ENCODE measurements at places on chromosomes 2 and 18. TPM values are rescaled to one million over a fixed set of nuclear protein-coding genes. Genes with fewer than 3 reads are reported as not detected.

PPP1R1C gene
- polyA plus RNA-seq: 3.0 TPM

VSNL1 gene
- polyA plus RNA-seq: 5.1 TPM

IL18RAP gene
- polyA plus RNA-seq: 0.96 TPM

DNA sequence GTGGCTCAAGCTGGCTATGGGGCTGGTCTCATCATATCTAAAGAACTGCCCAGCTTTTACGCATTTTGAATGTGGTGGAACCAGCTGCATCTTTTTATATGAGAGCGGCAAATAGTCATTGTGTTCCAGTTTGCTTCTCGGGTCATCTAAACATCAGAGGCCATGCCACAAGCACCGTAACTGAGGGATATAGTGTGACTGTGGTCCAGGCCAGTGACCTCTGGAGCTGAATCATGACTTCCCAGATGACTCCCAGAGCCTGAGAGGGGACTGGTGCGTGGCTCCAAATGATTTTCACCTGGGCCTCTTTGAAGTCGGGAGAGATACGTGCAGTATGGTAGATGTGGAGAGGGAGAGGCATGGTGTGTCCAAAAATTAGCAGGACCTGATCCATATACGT, 271.0 kb downstream of the NEDD4L start:
- no peak for DNase-seq

- no peak for DNase-seq
These were observed 69.2 kb downstream of the TNS1 start for GRCh38 chr2:217933617-217933993.

GRCh38 chr2:111995148-111995547, 59.9 kb upstream of the TMEM87B start:
- DNase-seq: no peak

DNA sequence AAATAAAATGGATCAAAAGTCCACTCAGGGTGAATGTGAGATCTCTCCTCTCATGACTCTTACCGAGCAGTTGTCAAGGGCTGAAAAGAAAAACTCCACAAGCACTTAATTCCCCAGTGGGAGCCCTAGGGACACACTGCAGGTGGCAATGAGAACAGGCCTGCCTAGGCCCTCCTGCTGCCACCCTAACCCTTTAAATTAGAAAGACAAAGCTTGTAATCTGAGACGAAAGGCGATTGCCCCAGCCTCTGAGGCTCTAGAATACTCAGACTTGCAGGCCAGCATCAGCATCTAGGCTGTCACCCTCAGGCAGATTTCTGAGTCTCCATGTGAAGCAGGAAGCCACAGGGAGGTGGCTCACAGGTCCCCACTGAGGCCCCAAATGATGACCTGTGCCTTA, 457.0 kb upstream of the MYT1L start:
- no peak for DNase-seq

- DNase-seq: peak; percentile 76
These were observed 107.4 kb downstream of the POLR1A start for GRCh38 chr2:85998071-85998991.

GRCh38 chr2:233915128-233915527, 2.0 kb upstream of the TRPM8 start:
- no peak for DNase-seq

DNA sequence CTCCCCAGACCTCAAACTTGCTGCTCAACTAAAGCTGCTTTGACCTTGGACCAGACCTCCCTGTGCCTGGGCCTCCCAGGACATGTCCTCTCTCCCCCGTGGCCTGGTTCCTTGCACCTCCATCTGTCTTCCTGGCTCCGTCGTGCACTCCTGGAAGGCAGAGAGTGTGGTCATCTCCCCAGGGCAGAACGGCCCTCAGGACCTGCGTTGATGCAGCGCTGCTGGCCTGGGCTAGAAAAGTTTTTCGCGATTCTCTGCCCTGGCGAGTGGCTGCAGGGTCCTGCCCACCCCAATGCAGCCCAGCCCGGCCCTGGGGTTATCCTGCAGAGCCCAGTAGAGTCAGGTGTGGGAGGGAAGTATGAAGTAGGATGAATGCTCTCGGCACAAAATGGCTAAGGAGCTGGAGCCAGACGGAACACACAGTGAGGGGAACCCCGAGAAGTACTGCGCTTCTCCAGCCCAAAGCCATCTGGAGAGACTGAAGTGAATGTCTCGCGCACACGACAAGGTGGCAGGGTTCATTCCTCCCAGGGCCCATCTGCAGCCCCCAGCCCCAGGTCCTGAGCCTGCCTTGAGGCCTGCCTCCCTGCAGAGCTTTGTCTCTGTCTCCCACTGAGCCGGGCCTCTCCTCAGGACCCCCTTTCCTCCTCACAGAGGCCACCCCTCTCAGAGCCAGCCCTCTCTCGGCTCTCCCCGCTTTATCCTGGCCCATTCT, 41.7 kb downstream of the ATOH8 start:
- peak; percentile 59 for DNase-seq

DNA sequence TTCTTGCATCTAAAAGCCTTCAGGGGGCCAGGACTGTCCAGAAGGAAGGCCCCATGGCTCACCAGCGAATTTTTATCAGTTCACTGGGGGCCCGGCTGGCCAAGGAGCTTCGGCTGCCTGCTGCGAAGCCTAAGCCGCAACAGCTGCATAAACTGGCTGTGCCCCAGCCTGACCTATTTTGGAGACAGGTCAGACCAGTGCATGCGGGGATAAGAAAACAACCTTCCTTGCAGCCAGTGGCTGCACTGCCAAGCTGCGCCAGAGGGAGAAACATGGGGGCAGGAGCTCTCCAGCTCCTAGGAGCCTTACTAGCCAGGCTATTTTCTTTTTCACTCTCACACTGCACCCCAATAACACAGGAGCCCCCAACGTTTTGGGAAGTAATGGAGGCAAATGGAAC, 15.2 kb downstream of the PAX3 start:
- DNase-seq: no peak

DNA sequence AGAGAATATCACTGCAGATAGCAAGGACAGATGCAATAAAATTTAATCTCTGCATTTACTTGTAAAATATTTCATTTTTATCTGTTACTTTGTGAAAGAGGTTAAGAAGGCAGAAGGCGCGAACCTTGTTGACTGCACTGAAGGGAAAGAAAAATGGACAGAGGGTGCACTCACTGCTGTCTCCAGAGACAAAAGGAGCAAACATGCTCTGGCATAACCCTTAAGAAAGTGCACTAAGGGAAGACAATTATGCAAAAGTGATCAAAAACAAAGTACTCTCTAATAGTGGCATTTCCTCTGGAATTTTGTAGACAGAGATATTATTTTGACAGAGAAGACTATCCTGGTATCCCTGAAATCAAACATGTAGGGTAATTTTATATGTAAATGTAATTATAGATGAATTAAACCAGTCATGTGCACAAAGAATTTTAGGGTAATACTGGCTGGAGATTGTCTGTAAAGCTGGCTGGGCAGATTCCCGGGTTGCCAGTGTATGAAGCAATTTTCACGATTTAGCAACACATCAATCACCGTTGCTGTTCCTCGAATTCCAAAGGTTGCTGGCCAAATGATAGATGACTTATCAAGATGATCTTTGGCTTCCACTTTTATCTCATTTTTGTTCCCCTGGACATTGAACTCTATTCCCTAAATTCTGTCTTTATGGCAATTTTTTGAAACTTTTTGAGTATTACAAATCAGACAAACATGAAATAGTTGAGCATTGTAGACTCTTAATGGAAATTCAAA, 1176.9 kb downstream of the SUCLG1 start:
- DNase-seq: no peak

- no peak for DNase-seq
These were observed 44.5 kb downstream of the PHLPP1 start for GRCh38 chr18:62759704-62760402.

- DNase-seq: peak; percentile 86
These were observed 184.5 kb downstream of the FAM210A start for GRCh38 chr18:13541621-13542519.

- no peak for DNase-seq
These were observed 90.1 kb downstream of the CAPN13 start for GRCh38 chr2:30717081-30717650.

DNA sequence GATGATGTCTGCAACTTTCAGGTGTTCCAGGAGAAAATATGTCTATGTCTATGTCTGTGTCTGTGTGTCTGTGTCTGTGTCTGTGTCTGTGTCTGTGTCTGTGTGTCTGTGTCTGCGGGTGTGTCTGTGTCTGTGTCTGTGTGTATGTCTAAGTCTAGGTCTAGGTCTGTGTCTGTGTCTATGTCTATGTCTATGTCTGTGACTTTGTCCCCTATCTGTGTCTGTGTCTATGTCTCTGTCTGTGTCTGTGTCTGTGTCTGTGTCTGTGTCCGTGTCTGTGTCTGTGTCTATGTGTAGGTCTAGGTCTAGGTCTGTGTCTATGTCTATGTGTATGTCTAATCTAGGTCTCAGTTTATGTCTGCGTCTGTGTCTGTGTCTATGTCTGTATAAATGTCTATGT, 10.5 kb downstream of the IL1R2 start:
- no peak for DNase-seq

GRCh38 chr2:8462899-8463648, 218.8 kb upstream of the ID2 start:
- DNase-seq: peak; percentile 45

DNA sequence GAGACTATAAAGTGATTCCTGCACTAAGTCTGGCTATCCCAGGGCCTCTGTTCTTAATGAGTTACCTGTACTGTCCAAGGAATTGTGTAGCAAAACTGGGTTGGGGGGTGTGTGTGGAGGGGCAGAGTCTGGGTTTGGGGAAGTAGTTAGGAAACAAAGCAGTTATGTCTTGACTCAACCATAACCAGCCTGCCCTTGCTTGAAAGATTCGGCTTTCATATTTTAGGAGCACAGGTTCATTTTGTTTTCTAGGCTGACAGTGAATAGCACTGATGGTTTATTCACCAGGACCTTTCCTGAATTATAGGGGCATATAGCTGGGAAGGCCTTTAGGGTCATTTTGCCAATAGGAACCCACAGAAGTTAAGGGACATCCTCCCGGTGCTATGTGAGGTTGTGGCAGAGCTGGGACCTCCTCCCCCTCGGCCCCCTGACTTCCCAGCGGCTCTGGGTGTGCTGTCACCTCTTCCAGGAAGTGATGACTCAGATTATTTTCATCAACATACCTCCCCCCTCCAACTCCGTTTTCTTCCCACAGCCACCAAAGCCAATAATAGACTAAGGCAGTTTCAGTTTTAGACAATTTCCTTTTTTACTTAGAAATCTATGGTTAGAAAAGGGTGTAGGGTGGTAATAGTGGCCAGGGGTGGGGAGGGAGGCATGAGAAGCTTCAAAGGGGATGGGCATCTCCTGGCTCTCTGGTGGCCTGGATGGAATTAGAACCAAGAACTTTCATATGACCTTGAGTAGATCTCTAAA, 44.8 kb downstream of the SETBP1 start:
- DNase-seq: peak; percentile 76
